ENCODE measurements at places on chromosomes 5 and 9.

DNA sequence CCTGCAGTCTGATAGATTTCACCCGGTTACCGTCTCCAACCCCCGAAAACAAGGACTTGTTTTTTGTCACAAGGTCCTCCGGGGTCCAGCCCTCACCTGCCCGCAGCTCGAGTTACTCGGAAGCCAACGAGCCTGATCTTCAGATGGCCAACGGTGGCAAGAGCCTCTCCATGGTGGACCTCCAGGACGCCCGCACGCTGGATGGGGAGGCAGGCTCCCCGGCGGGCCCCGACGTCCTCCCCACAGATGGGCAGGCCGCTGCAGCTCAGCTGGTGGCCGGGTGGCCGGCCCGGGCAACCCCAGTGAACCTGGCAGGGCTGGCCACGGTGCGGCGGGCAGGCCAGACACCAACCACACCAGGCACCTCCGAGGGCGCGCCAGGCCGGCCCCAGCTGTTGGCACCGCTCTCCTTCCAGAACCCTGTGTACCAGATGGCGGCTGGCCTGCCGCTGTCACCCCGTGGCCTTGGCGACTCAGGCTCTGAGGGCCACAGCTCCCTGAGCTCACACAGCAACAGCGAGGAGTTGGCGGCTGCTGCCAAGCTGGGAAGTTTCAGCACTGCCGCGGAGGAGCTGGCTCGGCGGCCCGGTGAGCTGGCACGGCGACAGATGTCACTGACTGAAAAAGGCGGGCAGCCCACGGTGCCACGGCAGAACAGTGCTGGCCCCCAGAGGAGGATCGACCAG, 121.3 kb downstream of the DAB2IP start:
- DNase-seq = no peak

- DNase-seq = no peak
These were observed 138.2 kb upstream of the OSMR start for GRCh38 chr5:38707352-38708210.

DNA sequence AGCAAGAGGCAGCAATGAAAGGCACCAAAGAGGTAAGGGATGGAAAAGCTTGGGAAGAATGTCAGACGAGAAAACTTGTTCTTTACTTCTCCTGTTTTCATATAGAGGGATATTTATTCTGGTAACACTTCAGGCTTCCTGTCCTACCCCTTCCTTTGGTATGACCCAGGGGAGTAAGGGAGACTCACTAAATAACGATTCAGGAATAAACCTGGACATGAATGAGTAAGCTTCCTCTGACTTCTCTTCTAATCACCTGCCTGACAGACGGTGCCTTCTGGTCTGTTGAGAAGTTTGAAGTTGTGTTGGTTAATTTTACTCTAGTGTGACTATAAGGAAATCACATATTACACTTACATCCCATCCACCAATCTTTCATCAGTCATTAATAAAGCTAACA, 461.2 kb downstream of the CDH12 start:
- no peak for DNase-seq

DNA sequence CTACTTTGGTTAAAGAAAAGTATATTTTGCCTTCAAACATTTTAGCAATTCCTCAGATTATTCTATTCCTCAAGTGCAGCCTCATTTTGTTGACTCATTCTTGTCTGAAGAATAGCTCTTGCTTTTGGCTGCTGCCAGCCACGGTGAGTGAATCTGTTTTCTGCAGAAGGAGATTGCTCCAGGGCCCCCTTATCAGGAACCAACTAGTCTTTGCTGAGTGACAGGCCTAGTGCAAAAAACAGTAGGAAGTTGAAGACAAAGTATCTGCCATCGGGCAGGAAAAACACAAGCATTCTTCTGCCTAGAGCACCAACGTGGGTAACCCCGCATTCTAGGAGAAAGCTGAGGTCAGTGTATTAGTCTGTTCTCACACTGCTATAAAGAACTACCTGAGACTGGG, 42.3 kb downstream of the ZNF883 start:
- no peak for DNase-seq

GRCh38 chr9:3215658-3216057, 310.1 kb downstream of the RFX3 start:
- DNase-seq = no peak

DNA sequence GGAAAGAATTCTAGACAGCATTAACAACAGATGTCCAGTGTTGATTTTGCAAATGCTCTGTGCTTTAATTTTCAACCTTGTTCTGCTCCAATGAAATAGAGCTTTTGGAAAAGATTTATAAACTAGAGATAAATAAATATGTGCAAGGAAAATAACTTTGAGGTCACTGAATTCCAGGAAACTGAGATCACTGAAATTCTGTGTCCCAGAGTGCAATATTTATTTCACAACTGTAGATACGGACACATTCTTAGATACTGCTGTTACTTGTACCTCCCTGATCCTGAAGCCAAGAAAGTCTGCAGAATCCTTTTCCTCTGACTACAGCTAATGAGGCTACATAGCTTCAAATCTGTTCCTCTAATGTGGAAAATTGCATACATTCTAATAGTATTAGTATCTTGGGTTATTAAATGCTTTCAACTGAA, 222.9 kb downstream of the DOCK8 start:
- no peak for DNase-seq

GRCh38 chr5:10254686-10255085, 4.6 kb downstream of the CCT5 start:
- DNase-seq = no peak

DNA sequence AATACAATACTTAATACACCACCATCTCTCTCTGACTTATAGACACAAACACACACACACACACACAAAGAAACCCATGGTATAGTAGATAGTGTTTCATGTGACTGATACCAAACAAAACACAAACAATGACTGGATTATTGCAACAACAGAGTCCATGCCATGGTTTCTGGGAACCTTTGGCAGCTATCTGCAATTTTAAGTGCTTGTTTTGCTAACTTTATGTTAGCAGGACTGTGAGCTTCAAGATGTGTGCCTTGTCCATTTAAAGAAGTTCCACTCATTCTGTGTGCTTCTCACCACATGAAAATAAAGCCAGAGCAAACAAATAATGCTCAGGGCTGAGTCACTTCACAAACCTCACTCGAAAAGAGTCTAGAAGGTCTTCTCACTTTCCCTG, 15.1 kb upstream of the LURAP1L start:
- no peak for DNase-seq

DNA sequence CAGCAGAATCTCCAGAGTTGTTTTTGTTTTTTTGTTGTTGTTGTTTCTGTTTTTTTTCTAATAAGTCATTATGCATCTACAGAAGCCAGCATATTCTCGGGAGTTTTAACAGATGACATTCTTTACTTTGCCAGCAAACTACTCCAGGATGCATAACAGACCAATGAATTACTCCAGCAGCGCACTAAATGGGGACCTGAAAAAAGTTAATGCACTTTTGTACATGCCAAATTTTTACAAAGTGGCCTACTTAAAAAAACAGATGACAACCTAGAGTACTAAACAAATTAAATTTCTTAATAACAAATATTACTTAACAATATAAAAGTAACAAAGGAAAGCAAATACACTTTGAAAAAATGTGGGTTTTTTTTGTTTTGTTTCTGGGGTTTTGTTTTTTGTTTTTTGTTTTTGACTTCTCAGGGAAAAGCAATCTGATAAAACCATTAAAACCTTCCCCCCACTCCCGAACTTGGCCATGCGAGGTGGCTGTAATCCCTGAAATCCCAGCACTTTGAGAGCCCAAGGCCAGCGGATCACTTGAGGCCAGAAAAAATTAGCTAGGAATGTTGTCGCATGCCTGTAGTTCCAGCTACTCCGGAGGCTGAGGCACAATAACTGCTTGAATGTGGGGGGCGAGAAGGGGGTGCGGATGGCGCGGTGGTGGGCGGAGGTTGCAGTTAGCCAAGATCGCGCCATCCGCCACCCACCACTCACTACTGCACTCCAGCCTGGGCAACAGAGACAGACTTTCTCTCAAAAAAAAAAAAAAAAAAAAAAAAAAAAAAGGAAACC, 352.4 kb downstream of the CETN3 start:
- DNase-seq = no peak

- DNase-seq = no peak
These were observed 1.5 kb downstream of the RMRP start for GRCh38 chr9:35656348-35656747.

- no peak for DNase-seq
These were observed 1.3 kb downstream of the ANXA1 start for GRCh38 chr9:73152953-73153352.

DNA sequence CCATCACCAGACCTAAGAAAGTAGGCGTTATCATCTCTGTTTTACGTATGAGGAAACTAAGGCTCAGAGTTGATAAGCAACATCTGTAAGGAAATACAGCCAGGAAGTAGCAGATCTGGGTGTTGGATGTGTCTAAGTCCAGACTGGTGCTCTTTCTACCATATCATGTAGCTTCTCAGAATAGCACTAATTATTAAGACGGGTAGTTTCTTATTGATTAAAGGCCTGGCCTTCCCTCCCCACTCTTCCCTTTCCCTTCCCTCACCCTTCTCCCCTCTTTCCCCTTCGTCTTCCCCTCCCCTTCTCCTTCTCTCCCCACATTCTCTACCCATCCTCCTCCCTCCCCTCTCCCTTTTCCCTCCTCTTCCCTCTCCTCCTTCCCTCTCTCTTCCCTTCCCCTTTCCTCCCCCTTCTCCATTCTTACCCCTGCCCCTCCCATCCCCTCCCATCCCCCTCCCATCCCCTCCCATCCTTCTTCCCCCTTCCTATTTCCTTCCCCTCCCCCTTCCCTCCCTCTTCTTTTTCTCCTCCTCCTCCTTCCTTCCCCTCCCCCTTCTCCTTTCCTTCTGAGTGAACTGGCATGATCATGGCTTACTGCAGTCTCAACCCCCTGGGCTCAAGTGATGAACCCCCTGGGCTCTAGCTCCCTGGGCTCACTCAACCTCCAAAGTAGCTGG, 79.4 kb downstream of the SNX24 start:
- no peak for DNase-seq

DNA sequence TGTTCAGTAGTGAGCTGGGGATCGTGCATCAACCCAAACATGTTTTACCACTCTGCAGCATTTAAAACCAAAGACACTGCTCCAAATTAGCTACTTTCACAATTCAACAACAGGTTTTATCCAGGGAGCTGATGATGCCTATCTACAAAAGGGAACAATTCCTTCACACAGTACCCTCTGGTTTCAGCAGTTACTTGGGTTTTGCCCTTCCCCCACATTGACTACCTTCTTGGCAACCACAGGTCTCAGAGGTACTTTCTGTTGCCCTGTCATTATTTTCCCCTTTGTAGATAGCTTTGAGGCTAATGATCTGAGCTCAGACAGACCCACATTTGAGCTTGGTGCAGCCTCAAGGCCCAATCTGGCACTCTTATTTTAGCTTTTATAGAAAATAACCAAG, 96.1 kb downstream of the WDR41 start:
- no peak for DNase-seq

DNA sequence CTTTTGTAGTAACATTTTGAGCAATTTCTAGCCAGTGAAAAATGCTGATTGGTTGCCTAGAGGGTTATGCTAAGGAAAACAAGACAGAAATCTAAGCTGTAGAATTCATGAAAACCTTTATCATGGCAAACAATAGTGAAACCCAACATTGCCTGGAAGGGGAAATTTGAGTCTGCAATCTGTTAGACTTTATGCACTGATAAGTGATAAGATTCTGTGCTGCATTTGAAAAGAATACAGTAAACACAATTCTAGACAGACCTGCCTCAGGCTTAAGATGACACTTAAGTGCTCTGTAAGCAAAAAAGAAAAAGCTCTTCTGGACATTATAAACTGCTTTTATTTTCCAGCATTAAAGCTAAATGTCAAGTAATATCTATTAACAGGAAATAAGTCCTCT, 519.3 kb downstream of the ISL1 start:
- no peak for DNase-seq

GRCh38 chr9:132447346-132447745, 37.3 kb downstream of the CFAP77 start:
- DNase-seq = no peak

DNA sequence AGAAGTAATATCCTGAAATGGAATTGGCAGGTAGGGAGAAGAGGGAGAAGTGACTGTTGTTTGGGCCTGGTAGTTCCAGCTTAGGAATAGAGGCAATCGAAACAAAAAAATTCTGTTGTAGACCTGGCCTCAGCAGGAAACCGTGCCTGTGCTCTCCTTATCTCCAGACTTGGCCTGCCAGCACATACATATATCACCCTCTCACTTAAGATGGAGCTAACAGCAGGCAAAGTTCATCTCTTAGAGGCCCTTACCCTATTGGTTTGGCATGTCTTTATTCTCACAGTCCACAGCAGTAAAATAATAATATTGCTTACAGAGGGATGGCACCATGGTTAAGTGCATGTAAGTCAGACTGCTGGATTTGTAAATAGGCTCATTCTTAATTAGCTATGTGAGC, 19.6 kb upstream of the TNC start:
- DNase-seq = no peak

GRCh38 chr5:78151594-78152271, 142.8 kb downstream of the AP3B1 start:
- DNase-seq = no peak

DNA sequence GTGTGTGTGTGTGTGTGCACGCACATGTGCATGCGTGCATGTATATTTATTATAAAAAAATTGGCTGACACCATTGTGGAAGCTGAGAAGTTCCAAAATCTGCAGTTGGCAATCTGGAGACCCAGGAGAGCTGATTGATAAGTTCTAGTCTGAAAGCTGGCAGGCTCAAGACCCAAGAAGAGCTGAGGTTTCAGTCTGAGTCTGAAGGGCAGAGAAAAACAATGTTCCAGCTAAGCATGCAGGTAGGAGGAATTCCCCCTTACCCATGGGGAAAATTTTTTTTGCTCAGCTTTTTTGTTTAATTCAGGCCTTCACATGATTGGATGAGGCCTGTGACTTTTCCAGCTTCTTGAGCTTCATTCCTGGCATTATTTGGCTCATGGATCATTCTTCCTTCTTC, 31.2 kb upstream of the ACTBL2 start:
- DNase-seq = no peak

DNA sequence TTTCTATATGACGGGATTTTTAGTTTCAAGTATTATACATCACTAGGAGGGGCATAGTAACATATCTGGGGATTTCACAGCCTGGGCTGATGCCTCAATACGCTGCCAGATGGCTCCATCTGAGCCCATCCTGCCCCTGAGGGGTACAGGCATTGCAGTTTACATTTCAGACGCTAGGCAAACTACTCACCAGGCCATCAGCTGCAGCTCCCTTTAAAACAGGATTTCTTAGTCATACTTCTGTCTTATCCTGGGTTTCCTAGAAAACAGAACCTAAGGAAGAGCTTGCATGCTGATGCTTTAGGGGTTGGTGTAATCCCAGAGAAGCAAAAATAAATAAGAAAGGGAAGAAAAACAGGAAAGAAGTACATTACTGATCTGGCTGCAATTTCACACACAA, 372.8 kb upstream of the PIK3R1 start:
- DNase-seq = no peak

Data from H54 (cell line).